ENCODE measurements at places on chromosomes 7 and 10.
A peak's percentile ranks its signal among the peaks of the same experiment; 100 is the strongest.

DNA sequence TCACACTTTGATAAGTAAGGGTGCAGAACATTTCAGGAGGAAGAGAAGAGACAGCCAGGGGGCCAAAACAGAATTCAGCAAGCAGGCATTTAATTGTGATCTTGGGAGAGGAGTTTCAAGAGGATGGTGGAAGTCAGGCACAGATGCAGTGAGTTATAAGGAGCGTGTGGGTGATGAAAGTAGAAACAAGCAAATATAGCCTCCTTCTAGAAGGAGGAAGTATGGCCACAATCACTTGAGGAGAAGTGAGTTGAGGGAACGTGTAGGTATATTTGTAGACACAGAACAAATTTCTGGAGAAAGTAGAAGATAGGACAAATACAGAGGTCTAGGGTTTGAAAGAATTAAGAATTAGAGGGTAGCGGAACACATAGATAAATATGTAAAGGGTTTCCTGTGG, 165.8 kb downstream of the CACNB2 start:
- no peak for DNase-seq

DNA sequence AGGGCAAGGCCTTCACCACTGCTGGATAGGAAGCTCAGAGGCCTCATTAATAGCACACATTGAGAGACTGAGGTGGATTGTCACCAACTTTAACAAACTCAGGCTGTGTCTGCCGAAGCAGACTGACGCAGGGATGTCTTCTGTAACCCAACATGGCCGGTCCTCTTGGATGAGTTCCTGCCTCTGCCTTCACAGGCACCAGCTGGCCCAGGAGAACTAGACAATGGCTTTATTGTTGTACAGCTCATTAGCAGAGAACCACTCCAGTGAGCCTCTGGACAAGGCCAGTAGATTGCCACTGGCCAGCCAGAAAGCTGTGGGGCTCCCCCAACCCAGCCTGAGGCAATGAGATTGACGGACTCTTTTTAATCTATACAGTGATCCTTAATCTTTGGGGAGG, 9.4 kb downstream of the NODAL start:
- no peak for DNase-seq

- DNase-seq: no peak
Observed at GRCh38 chr10:86751477-86751876, 4.9 kb upstream of the BMPR1A start.

GRCh38 chr7:28798274-28798673, 159.9 kb downstream of the TRIL start:
- DNase-seq: no peak

- no peak for DNase-seq
Observed at GRCh38 chr7:79268730-79269129, 184.7 kb downstream of the MAGI2 start.

- DNase-seq: peak; percentile 91
Observed at GRCh38 chr7:151251689-151252560, 3.4 kb upstream of the SMARCD3 start.

GRCh38 chr10:62025901-62026879, 124.7 kb downstream of the ARID5B start:
- no peak for DNase-seq

GRCh38 chr10:24208661-24209431, at the start of gene KIAA1217:
Gene KIAA1217 (plus strand): TSS chr10:24209138. CDS start chr10:24209194, 56 bp downstream.
- peak; percentile 79 for DNase-seq

- no peak for DNase-seq
Observed at GRCh38 chr7:111730476-111731300, 168.4 kb upstream of the IMMP2L start.

DNA sequence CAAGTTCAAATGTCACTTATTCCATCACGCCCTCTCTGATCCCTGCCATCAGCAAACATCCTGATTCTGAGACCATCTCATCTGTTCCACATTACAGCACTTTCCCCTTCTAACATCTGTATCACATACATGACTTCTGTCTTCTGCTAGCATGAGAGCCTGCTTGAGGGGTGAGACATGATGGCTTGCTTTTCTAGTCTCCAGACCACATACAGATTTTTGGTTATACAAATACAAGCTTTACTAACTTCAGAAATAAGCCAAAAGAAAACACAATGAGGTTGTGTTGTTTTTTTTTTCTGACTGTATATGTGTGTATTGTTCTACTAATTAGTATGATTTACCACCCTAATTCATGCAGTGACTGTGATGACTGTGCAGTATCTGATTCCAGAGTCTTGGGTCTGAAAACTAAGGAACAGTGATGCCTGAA, 34.3 kb downstream of the NAPEPLD start:
- no peak for DNase-seq

DNA sequence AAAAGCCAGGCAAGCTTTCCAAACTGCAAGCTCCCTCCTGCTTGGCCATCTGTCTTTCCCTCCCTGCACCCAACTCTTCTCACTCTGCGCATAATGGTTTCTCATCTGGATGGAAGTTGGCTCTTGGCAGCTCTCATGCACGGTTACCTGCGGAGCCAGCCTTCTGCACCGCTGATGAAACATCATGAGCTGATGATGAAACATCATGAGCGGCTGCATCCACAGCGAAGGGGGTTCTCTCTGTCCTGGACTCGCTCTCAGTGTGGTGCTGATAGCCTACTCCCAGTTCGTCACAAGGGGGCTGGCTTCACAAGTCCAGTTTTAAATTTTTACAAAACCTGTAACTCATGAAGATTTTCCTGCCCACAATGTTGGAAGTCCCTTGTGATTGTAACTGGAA, 457.5 kb downstream of the ACTR3B start:
- no peak for DNase-seq

GRCh38 chr7:92754919-92755581, 81.3 kb downstream of the CDK6 start:
- peak; percentile 57 for DNase-seq

DNA sequence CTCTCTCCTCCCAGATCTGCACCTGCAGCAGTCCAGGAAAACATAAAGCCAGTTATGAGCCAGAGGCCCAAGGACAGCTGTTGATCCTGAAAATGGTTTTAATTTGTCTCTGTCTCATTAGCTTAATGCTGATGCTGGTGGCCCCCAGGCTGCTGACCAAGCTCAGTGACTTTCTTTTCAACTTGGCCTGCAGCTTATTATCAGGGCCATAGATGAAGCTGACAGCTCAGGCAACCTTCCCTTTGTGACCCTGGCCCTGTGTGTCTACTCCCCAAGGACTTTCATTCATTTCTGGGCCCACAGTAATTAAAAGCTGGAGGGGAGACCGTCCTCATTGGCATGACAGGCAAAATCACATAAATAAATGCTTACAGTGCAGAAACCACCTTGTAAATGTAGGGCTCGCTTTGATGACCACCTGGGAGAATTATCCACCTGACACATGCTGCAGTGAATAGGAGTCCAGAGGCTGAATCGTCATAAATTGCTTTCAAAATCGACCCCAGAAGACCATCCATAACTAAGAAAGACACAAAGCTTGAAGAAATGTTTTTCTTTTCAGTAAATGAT, 138.5 kb downstream of the NPY start:
- DNase-seq: no peak

GRCh38 chr7:100665168-100665726, 8.3 kb upstream of the GNB2 start:
- DNase-seq: no peak

GRCh38 chr10:75468612-75469005, 37.2 kb downstream of the LRMDA start:
- no peak for DNase-seq

DNA sequence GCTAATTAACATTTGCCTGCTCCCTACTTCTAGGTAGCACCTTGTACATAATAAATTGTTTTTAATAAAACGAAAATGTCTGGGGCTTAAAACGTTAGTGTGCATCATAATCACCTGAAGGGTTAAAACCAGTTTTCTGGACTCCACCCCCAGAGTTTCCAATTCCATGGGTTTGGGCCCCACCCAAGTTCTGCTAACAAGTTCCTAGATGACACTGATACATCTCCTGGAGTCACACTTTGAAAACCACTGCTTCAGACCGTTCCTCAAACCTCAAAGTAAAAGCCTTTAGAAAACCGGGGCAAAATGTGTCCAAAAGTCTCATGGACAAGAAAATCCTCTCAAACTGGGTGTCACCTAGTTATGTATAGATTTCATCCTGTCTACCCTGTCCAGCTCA, 9.3 kb downstream of the OSBPL3 start:
- DNase-seq: no peak

Measured in left hindlimb (tissue), 1 donor.